ENCODE measurements at places on chromosomes 1 and 21.

- H3K4me3 ChIP-seq: no peak overlapping the region
- H3K27me3 ChIP-seq: no peaks in the 10 kb centered on the region
- no peak overlapping the region for H3K27ac ChIP-seq
- no peaks in the 10 kb centered on the region for H3K4me1 ChIP-seq
Observed at GRCh38 chr1:161978011-161978790, 45.5 kb downstream of the OLFML2B start.

- H3K36me3 ChIP-seq: peaks cover 49% of the 10 kb centered on the region
- peaks cover 37% of the 10 kb centered on the region for H3K4me1 ChIP-seq
- no peak for DNase-seq
- peak overlapping the region; percentile 14 for H3K4me3 ChIP-seq
- no peak overlapping the region for H3K27ac ChIP-seq
Observed at GRCh38 chr1:150762552-150762951, 3.0 kb downstream of the CTSS start.

- no peak for DNase-seq
- no peak overlapping the region for H3K27ac ChIP-seq
- peaks cover 12% of the 10 kb centered on the region for H3K4me1 ChIP-seq
- peaks cover 61% of the 10 kb centered on the region for H3K27me3 ChIP-seq
Observed at GRCh38 chr1:61051719-61052394, 30.5 kb upstream of the NFIA start.

- H3K27me3 ChIP-seq: peaks cover 73% of the 10 kb centered on the region
- no peak for DNase-seq
- no peaks in the 10 kb centered on the region for H3K36me3 ChIP-seq
- H3K27ac ChIP-seq: no peak overlapping the region
- H3K4me3 ChIP-seq: no peak overlapping the region
- H3K4me1 ChIP-seq: peaks cover 21% of the 10 kb centered on the region
Observed at GRCh38 chr1:83996191-83996590, 2.7 kb downstream of the TTLL7 start.
